ENCODE measurements at places on chromosomes 7 and 10.

DNA sequence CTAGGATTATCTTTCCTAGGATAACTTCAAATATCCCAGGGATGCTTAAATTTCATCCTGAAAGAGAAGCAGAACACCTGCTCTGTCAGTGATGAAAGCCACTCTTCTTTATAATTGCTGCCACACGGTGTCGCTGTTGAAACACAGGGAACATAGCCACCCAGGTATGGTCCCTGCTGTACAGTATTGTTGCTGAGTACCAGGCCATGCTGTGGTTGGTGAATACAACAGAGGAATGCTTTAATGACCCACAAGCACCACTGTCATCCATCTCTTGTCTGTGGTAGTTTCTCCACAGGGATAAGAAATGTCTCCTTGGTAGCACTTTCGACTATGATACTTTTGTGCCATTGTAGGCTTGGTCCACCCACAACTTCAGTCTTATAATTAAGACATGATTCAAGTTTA lies 70.6 kb upstream of the STARD3NL start:
- DNase-seq, result peak; percentile 49

DNA sequence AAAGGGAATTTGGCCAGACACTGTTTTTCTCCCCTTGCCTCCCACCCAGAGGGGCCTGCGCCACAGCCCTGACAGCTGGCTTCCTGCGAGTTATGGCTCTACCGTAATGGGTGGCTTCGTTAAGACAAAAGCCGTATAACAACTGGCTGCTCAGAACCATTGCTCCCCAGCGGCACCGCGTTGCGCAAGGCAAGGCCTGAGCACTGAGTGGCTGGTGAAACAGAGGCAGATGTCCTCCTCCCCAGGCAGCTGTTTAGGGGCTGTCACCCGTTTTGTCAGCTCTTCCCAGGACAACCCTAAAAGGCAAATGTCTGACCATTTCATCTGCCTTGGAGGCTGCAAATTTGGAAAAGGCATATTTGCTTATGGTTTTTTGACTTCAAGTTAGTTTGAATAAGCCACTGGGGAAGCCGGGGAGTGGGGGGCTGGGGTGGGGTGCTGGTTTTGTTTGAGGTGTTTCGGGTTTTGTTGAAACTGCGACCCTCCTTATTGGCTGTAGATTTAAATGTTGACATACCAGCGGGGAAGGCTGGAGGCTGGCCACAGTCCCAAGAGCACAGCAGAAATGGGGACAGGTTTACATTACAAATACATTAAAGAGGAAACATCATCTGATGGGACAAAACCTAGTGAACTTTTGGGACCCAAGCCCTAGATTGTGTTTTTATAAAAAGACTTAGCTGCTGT lies 681 bp upstream of the SPOCK2 start:
- no peak for DNase-seq

GRCh38 chr10:21493784-21494183 lies 31.7 kb downstream of the SKIDA1 start:
- DNase-seq, result no peak

- no peak for DNase-seq
Measured at GRCh38 chr10:116706281-116706680, 36.1 kb downstream of the HSPA12A start.

DNA sequence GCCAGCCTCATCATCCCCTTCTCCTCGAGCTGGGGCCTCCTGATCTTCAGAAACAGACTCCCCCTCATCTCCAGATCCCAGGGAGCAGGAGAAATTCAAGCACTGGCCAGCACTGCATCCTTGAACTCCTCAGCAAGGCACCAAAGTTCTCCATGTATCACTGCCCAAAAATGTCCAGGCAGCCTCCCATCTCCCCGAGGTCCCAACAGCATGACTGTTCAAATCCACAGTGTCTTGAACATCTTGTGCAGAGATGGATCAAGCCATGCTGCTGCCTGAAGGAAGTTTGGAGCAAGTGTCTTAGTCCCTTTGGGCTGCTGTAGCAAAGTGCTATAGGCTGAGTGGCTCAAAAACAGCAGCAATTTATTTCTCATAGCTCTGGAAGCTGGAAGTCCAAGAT lies 115.5 kb upstream of the GALNT17 start:
- DNase-seq, result no peak
